Caudate nucleus (tissue), 63 donors: ENCODE measurements at places on chromosomes 6 and 20.

DNA sequence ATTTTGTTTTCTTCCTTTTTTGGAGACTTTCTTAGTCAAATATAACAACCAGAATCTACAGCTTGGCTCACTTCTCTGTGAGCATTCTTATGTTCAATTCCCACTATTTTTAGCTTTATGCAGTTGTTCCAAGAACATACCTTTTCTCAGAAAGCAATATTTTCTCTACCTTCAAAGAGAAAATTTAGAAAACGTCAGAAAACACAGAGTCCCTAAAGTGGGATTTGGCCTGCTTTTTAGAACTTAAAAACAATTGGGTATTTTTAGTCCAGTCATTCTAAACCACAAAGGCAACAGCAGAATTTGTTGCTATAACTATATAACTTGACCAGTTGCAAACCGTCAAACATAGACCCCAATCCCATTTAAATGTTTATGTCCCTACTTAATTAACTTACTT is 133.1 kb downstream of the MOXD1 start:
- DNase-seq = no peak

GRCh38 chr6:42547407-42548329 is 16.2 kb upstream of the UBR2 start:
- peak; percentile 87 for DNase-seq

GRCh38 chr6:168533414-168533813 is 92.4 kb downstream of the SMOC2 start:
- DNase-seq = no peak

DNA sequence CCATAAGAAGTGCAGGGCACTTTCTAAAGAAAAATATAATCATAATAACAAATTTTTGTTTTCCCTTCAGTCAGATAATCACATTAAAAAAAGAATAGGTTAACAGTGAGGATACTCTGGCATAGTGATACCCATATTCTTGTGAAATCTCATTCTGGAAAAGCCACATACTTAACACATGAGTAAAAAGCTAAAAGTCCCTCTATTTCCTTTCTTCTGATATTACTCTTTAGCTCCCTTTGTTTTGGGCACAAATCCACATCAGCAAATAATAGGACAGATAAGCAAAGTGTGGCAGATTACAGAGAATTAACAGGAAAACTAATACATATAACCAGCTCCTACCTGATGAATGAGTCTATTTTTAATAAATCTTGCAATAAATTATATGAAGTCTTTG is 15.8 kb downstream of the SHPRH start:
- no peak for DNase-seq

DNA sequence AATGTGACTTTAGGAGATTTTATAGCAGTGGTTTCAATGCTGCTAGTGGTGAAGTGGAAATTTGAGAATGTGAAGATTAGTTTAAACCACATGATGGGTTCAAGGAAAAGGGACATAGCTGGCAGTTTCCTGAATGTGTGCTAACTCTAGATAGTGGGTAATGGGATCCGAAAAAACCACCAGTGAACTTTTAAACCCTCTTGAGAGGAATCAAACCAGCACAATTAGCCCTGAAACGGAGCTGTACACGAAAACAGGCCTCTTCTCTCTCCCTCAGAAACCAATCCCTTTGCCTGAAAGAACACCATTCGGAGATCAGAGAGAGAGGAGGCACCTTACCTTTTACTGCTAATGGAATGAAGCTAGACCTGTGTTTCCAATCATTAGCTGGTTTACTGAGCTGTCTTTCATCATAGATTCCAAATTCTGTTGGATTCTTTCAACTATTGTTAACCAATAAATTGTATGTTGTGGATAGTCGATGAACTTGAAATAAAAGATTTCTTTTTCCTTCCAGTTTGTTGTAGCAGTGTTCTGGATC is 103.9 kb downstream of the AIG1 start:
- no peak for DNase-seq
